ENCODE measurements at places on chromosomes 13 and 19. TPM values are rescaled to one million over a fixed set of nuclear protein-coding genes. Genes with fewer than 3 reads are reported as not detected.

FUT3 gene
- not detected for total RNA-seq

CLDND2 gene
- total RNA-seq: not detected

NLRP5 gene
- not detected for total RNA-seq

NCCRP1 gene
- not detected for total RNA-seq

ZNF610 gene
- total RNA-seq: 2.0 TPM

NDUFB7 gene
- total RNA-seq: 520 TPM

GRCh38 chr19:42254089-42254849, 659 bp downstream of the ERF start:
- peak; percentile 91 for DNase-seq

- peak; percentile 75 for DNase-seq
Measured at GRCh38 chr13:51804295-51805172, 571 bp upstream of the DHRS12 start.

DNA sequence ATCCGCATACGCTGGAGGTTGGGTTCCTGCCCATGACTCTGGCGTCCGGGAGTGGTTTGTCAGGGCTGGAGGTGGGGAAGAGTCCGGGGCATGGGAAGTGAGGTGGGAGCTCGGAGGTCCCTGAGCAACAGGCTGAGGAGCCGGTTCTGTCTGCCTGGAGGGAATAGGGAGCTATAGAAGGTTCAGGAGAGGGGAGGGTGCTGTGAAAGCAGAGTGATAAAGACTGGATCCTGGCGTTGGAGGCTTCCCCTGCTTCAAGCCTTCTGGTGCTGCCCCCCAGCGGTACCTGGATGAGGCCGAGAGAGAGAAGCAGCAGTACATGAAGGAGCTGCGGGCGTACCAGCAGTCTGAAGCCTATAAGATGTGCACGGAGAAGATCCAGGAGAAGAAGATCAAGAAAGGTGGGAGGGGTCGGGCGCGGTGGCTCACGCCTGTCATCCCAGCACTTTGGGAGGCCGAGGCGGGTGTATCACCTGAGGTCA, 2.6 kb downstream of the HMG20B start:
- DNase-seq: no peak

DNA sequence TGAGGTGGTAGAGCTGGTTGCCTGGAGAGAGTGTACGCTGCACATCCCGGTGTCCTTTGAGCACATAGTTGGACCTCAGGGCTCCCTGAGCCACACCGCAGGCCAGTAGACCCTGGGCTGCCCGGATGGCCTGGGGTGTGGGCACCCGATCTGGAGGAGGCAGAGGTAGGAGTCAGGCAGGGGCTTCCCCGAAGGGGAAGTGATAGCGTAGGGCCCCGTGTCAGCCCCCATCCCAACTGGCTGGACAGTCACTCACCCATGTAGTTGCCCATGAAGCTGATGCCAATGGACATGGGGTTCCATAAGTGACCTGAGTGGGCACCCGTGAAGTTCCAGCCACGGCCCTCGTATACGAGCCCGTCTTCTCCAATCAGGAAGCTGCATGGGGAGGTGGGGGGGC, 3.6 kb downstream of the PGLYRP1 start:
- peak; percentile 52 for DNase-seq

GRCh38 chr13:92954746-92955145, 271.9 kb upstream of the GPC6 start:
- DNase-seq: no peak

GRCh38 chr19:42919757-42920079, 2.0 kb upstream of the PSG6 start:
- no peak for DNase-seq

DNA sequence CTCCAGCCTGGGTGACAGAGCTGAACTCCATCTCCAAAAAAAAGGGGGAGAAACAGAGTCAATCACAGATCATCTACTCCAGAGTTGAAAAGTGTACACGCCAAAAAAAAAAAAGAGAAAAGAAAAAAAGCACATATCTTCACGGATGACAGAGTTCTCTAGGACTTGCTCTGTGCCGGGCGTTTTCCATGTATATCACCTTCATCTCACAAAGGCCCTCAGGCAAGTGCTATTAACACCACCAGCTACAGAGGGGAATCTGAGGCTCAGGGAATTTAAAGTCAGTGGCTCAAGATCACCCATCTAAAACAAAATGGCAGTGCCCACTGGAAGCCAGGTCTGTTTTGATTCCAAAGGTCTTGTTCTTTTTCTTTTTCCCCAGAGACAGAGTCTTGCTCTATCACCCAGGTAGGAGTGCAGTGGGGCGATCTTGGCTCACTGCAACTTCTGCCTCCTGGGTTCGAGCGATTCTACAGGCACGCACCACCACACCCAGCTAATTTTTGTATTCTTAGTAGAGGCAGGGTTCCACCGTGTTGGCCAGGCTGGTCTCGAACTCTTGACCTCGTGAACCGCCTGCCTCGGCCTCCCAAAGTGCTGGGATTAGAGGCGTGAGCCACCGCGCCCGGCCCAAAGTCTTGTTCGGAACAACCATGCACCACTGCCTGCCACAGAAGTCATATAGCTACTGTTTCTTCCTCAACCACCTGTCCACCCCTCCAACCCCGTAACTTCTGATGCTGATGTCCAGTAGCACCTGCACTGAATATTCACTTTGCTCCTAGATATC, 42.2 kb downstream of the SAE1 start:
- no peak for DNase-seq

- no peak for DNase-seq
Measured at GRCh38 chr19:47861630-47862029, 2.6 kb downstream of the TPRX2 start.

- DNase-seq: no peak
Measured at GRCh38 chr19:904545-904944, 8.5 kb downstream of the R3HDM4 start.

GRCh38 chr13:98970330-98970729, 7.5 kb downstream of the DOCK9 start:
- no peak for DNase-seq

GRCh38 chr19:7738023-7738422, 6.1 kb upstream of the CLEC4G start:
- no peak for DNase-seq

DNA sequence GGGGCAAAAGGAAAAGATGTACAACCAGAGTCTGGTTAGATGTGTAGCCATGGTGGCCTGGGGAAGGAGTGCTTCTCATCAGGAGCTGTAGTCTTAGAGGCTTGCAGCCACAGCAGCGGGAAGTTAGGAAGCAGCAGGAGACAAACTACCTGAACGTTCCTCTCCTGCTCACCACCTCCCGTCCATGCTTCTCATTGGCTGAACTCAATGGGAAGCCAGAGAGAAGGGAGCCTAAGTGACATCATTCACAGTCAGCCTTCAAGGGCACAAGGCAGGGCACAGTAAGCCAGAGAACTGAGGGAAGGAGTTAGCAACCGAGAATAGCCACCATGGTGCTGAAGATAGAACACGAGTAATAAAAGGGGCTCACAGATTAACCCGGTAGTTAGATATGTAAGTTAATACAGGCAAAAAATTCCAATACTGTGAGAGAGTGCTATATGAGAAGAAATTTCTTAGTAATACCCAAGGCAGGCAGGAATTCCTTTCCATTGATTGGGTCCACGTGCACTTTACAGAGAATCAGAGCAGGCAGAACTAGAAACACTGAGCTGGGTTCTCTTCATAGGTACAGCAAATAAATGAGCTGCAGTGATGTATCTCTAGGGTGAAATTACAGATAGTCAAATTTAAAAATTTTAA, 391.5 kb upstream of the DACH1 start:
- DNase-seq: no peak

GRCh38 chr13:65595916-65596315, 1634.2 kb downstream of the PCDH9 start:
- no peak for DNase-seq

DNA sequence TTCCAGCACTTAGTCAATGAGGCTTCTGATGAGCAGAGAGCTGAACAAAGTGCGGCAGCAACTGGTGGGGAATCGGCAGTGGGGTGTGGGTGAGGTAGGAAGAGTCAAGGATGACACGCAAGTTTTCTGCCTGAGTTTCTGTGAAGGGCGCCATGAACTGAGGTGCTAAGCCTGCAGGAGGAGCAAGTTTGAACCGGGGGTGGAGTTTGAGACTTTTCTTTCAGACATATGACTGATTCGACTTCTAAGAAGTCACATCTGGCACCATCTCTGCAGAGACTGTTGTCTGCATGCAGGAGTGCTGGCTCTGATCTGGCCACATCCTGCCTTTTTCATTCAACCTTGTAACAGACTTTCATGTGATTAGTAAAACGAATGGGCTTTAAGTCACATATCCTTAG, 14.8 kb upstream of the GPI start:
- DNase-seq: no peak

- no peak for DNase-seq
Measured at GRCh38 chr13:34352958-34353357, 535.0 kb downstream of the RFC3 start.

GRCh38 chr13:41813426-41813825, 147.5 kb downstream of the VWA8 start:
- DNase-seq: no peak

DNA sequence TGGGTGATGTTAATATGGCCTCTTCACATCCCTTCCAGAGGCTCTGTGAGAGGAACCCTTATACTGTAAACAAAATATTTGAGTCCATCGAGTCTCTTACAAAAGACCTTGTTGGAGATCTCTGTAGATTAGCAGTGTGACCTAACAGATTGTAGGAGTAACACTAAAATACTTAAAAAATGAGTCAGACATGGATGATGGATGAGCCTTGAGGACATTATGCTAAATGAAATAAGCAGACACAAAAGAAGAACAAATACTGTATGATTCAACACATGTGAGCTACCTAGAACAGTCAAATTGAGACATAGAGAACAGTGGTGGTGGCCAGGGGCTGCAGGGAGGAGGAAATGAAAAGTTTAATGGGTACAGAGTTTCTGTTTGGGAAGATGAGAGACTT, 152.2 kb upstream of the UBL3 start:
- DNase-seq: no peak

DNA sequence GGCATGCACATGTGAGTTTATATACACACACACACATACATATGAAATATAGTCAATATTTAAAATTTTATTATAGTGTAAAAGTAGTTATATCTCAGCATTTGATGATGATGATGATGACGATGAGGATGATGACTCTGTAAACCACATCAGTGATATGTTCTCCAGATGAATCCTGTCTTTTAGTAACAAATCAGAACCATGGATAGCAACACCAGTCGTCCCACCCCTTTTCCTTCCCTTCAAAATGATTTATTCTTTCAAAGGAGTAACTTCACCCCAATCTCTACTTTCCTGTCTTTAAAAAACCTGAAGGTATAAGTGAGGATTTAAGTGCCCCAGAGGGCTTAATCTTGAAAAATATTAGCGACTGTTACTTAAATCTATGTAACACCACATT, 74.1 kb downstream of the DCLK1 start:
- DNase-seq: no peak

DNA sequence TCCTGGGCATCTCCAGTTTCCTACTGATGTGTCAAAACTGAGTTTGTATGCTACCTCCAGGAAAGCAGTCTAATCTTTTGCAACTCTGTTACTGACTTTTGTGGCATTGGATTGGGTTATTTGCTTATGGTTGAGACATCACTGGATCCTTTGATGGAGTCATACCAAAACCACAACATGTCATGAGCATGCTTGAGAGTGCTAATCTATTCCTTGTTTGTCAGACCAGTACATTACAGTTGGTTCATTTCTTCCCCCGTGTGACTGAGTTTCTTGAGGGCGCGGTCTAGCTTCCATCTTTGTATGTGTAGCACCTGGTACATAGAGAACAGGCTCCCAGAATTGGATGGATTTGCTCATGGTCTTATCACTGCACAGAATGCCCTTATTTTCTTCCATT, 43.2 kb downstream of the SUGT1 start:
- DNase-seq: no peak
